ENCODE measurements at places on chromosomes 2 and 18. TPM values are rescaled to one million over a fixed set of nuclear protein-coding genes. Genes with fewer than 3 reads are reported as not detected.
A peak's percentile ranks its signal among the peaks of the same experiment; 100 is the strongest.

Gene CCDC121
- total RNA-seq, result 2.9 TPM

Gene CD207
- 0.22 TPM for total RNA-seq

Gene TSPYL6
- not detected for total RNA-seq

Gene MEP1B
- 11.8 TPM for total RNA-seq

Gene USP37
- total RNA-seq, result 9.3 TPM

Gene NOL4
- 1.3 TPM for total RNA-seq

DNA sequence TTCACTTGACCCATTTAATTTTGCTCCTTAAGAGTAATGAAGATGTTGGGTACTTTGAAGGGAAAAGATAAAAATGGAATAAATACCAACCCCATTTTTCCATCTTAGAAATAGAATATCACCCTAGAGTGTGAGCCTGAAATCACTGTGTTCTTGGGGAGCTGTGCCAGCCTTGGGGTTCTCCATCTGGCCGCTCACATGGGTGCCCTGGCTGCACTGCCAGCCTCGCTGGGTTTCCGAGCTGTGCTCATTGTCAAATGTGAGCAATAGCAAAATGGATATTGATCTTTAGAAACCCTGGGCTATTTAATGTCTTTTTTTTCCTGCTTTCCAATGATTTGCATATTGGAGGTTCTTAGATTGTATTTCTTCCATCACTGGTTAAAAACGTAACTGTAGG, 9.3 kb downstream of the APCDD1 start:
- DNase-seq, result no peak

- no peak for DNase-seq
Measured at GRCh38 chr2:98348066-98348561, 1.9 kb downstream of the CNGA3 start.

GRCh38 chr2:39991298-39991697, 212.2 kb upstream of the THUMPD2 start:
- no peak for DNase-seq

- DNase-seq, result no peak
Measured at GRCh38 chr2:119255760-119256581, 32.3 kb downstream of the STEAP3 start.

- DNase-seq, result no peak
Measured at GRCh38 chr2:5042666-5043440, 649.3 kb upstream of the SOX11 start.

DNA sequence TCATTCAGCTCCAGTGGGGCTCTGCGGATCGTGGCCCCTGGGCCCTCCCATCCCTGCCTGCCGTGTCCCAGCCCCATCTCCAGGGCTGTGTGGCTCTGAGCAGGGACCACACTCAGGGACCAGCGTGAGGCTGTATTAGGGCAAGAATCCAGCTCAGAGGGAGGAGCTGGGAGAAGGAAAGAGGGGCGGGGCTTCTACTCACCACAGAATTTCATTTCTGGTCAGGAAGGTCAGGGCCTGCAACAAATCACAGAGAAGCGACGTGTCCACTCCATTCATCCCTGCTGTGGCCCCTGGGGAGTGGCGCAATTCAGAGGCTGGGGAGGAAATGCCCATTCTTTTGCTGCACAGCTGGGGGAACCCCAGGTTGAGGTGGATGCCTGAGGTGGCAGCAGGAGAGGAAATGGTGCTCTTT, 828 bp downstream of the CIB4 start:
- peak; percentile 21 for DNase-seq

- peak; percentile 19 for DNase-seq
Measured at GRCh38 chr2:172408143-172408766, 19.1 kb upstream of the ITGA6 start.

DNA sequence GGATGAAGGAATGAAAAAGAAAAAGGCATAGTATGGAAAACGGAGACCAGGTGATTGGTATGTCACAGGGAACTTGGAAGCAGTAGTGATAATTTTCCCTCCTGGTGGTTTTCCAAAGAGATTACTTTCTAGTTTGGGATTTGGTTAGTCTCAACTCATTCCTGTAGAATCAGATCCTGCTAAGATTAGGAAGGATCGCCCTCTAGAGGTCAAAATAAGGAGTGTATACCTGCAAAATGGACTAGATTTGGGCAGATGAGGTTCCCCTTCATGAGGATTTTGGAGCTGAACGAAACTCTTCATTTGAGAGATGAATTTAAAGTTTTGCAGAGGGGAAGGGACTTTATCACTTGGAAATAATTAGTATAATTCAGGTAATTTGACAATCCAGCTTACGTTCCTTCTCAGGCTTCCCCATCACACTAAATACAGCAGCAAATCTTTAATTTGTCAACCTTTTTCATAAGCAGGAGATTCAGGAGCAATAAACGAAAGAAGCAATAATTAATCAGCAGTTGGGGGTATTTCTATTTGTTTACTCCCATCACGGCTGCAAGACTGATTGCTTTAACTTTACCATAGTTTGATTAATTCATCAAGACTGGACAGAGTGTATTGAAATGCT, 65.2 kb downstream of the CCDC195 start:
- no peak for DNase-seq

DNA sequence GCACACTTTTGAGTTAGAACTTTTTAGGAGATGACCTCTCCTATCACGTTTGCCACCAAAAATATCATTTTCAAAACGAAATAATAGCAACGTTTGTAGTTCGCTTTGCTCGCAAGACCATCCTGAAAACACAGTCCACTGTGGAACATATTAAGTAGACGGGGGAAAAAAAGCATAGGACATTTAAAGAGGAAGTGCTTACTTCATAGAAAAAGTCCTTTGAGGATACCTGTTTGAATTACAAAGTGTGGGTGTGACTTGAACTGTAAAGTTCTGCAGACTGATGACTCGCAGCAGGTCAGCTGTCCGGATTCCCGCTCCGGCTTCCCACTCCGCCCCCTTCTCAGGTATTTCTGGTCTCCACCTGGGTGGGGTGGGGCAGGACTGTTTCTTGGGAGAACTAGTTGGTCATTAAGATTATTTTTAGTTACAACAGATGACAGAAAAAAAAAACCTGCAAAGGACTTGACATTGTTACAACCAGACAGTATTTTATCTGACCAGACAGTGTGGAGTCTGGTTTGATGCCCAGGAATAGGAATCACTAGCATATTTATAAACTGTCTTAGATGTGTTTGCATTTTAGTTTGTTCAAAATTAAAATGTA, 13.3 kb downstream of the CNOT11 start:
- DNase-seq, result peak; percentile 76

DNA sequence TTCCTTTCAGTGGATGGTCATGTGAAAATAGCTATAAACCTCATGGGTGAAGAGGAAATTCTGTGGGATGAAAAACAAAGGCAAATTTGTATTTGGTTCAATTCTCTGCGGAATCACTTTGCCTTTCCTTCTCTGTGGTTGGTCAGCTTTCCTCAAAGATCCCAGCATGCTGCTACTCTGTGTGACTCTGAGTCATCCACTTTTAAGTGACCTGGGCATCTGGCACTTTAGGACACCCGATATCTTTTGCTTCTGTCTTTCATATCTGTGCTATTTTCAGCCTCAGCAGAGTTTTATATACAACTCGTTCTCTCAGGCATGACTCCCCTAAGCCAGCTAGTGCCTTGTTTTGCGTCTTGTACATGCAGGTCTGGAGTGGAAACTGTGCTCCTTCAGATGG, 217.0 kb upstream of the PIEZO2 start:
- no peak for DNase-seq

- DNase-seq, result peak; percentile 57
Measured at GRCh38 chr2:205766779-205767359, 84.6 kb downstream of the NRP2 start.

DNA sequence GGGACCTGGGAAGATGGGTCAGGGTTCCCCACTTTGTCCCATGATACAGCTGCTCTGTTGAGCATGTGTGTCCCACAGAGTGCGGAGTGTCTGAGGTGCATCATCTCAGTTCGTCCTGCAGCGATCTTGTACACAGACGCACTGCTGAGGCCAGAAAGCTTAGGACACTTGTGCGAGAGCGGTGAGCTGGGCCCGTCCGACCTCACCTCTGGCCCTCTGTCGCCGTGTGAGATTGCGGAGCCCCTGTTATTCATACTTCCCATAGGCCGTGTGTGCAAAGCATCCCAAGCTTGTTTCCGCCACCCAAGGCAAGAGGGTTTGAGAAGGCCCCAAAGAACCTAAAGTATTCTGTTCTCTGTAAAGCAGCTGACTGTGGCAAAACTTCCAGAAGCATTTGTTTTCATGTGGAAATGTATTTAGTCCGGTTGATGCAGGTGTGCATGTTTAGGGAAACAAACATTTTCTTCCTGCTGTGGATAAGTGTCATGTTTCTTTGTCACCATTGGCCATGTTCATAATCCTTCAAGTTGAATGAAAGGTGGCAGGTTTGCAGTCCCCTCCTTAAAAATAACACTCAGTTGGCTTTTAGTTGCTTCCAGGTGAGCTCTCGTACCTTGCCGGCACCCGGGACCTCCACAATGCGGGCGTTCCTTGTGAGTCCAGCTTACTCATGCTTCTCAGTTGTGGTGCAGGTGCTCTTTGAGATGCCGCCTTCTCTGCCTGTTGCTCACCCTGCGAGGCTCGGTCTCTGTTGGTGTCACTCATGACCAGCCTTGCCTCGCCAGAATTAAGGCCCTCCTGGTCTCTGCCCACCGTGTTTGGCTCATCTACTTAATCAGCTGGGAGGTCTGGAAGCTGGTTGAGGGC, 5.3 kb downstream of the AGAP1 start:
- DNase-seq, result no peak

- DNase-seq, result no peak
Measured at GRCh38 chr2:100588071-100588786, 25.4 kb downstream of the PDCL3 start.

GRCh38 chr2:232587512-232587911, 37.0 kb downstream of the EIF4E2 start:
- DNase-seq, result no peak

DNA sequence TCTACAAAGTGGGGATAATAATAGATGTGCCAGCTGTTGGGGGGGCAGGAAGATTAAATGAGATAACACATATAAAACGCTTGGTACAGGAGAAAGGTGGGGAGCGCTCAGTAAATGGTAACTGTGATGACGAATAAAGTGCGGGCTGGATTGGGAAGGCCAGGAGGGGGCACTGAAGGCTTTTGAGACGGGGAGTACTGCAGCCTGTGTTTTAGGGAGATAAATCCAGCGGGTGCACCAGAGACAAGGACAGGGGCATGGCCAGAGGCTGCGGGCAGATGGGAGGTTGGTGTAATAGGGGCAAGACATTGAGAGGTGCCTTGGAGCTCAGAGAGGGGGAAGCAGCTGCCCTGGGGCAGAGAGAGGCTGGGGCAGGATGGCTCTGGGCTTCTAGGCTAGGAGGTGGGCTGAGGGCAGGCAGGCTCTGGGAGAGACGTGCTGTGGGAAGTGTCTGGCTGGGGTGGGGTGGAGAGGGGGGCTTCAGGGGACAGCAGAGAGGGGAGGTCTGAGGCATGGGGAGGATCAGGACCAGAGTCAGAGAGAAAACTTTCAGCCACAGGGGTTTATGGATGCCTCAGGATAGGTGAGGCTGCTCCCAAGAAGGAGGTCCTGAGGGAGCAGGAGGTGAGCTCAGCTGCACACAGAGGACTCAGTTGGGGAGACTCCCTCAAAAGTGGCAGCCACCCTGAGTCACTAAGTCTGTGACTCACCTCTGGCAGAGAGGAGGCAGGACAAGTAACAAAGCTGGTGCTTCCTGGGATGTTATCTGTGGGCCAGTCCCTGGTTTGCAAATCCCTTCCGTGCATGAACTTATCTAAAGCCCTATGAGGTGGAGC, 18.8 kb downstream of the TEX44 start:
- peak; percentile 18 for DNase-seq

GRCh38 chr2:69646714-69647113, 3.2 kb upstream of the AAK1 start:
- DNase-seq, result no peak

DNA sequence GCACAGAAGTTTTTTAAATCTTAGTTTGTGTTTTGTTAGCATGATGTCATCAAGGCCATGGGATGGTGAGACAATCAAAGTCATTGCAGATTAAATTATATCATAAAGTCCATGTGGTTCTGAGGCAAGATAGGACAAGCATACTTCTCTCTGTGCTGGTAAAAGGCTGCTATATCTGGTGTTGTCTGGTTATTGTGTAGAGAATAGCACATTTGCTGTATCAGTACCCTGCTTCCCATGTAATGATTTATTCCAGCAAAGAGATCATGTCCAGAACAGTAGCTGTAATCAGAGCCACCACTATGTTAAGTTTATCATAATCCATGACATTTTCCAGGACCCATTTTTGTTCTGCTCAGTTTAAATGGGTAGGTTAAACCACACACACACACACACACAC, 123.0 kb downstream of the TTC27 start:
- DNase-seq, result no peak

DNA sequence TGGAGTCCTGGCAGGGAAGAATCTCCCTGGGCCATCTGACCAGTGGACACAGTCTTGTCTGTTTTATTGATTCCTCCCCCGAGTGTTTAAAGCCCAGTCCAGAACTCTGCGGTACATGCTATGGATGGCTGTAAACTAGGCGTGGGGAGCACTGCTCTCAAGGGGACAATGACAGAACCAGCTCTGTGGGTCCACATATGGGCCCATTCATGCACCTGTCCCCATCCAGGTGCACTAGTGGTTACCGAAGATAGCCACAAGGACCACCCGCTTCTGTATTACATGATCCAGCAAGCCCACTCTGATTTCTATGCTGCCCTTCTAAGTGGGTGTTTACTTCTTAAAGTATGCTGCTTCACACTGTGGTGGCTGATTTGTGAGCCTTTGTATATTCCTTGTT, 21.0 kb downstream of the CHST10 start:
- DNase-seq, result no peak

DNA sequence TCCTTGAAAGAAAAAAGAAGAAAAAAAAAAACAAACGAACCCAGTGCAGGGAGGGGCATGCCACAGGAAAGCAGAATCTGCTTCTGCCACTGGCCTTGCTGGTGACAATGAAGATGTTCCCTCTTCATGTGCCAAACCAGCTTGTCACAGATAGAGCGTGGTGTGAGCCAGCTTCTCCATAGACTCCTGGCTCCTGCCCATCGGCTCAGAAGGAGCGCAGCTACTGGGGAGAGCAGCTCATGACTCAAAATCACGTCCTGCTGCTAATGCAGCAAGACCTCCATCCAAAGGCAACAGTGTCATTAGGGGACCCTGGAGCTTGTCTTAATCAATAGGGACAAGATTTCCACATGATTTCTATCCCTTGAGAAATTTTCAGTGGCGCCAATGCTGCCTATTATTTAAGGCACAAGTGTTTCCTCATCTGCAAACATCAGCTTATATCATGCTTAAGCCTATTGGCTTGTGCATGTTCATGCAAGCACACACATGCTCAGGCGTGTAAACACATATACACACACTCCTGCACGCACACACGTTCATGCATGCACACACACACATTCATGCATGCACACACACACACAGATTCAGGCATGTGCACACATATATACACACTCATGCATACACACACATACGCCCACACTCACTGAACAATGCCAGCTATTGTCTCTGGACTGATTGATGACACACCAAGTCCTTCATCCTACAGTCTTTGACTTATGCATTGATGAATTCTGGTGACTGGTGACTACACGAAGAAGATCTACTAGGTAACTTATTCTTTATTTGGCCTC, 682.0 kb upstream of the ID2 start:
- no peak for DNase-seq
